Stimulated activated CD8-positive, alpha-beta memory T cell treated with anti-CD3 and anti-CD28 coated beads, Interleukin-7, amount 100 ng/mL, for 1 hour (primary cell): ENCODE measurements at places on chromosomes 4 and X.

DNA sequence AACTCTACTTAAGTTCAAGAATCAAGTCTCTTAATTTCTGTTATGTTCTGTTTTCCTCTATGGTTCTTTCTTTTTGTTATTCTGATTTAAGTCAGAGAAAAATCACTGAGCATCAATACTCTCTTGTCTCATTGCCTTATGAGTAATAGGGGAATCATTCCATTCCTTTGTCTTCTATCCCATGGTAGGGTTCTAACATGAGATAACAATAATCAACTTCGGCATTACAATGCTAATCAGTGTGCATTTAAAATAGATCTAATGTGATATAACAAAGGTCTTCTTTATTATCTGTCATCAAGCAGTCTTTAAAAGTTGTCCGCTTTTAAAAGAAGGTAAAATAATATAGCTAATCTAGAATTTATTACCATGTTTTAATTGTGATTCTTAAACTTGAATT lies 446.9 kb downstream of the IL15 start:
- no peak for DNase-seq

GRCh38 chr4:132001542-132001941 lies 1147.6 kb upstream of the PCDH10 start:
- DNase-seq = no peak

GRCh38 chr4:8414377-8414776 lies 26.1 kb downstream of the ACOX3 start:
- DNase-seq = no peak

DNA sequence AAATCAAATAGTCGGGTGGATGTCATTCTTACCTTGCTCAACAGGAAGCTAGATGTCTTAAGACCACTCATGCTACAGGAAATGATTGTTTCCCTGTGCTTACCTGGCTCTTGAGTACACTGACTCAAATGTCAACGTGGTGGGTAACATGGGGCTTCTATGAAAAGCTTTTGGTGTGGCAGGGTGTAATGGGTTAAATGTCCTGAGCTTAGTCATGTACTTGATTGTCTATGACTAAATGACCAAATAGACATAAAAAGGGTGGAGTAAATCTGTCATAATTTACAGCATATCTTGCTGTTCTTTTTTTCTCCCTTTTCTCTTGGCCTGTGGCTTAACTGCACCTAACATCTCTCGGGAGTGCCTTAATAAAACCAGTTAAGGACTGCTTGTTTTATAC lies 44.9 kb downstream of the CCNG2 start:
- no peak for DNase-seq

- DNase-seq = no peak
Measured at GRCh38 chr4:36304138-36304681, 22.8 kb downstream of the DTHD1 start.

DNA sequence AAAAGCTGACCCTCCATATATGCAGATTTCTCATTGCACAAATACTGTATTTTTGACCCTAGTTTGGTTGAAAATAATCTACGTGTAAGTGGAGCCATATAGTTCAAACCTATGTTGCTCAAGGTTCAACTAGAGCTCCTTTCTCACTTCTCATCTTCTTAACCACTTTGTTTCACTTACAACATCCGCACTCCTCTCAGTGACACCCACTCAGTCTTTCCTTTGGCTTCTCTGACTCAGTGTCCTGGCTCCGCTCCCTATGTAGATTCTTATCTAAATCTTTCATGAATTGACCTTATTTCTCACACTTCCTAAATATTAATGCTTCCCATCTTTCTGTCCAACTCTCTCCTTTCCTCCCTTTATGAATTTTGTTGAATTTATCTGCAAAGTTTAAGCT lies 32.9 kb upstream of the DKK2 start:
- DNase-seq = no peak

DNA sequence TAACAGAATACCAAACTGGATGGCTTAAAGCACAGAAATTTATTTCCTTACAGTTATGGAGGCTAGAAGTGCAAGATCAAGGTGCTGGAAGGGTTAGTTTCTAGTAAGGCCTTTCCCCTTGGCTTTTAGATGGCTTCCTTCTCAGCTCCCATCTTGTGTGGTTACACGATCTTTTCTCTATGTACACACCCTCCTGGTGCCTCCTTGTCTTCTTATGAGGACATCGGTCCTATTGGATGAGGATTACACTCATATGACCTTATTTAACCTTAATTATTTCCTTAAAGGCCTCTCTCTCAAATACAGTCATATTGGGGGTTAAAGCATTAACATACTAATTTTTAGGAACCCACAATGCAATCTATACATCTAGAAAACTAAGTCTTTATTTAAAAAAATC lies 787.9 kb upstream of the GALNTL6 start:
- no peak for DNase-seq

- DNase-seq = no peak
Measured at GRCh38 chr4:139214039-139214534, 37.1 kb upstream of the ELF2 start.

- DNase-seq = no peak
Measured at GRCh38 chr4:144178414-144178813, 37.9 kb upstream of the GYPA start.

DNA sequence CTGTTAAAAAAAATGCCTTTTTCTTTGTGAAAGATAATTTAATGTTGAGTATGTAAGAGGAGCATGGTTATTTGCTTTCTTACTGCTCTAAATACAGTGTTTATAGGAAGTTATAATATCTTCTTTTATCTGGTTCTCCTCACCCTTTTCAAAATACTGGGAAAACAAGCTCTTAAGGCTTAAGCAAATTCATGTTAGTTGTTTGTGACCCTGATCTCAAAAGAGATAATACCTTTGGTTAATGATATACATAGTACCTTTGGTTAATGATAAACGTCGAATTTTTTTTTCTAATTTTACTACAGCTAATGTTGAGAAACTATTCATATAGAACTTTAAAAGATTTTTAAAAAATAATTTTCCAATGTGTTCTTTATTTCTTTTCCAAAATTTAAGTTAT lies 180.1 kb downstream of the RAPGEF2 start:
- no peak for DNase-seq

DNA sequence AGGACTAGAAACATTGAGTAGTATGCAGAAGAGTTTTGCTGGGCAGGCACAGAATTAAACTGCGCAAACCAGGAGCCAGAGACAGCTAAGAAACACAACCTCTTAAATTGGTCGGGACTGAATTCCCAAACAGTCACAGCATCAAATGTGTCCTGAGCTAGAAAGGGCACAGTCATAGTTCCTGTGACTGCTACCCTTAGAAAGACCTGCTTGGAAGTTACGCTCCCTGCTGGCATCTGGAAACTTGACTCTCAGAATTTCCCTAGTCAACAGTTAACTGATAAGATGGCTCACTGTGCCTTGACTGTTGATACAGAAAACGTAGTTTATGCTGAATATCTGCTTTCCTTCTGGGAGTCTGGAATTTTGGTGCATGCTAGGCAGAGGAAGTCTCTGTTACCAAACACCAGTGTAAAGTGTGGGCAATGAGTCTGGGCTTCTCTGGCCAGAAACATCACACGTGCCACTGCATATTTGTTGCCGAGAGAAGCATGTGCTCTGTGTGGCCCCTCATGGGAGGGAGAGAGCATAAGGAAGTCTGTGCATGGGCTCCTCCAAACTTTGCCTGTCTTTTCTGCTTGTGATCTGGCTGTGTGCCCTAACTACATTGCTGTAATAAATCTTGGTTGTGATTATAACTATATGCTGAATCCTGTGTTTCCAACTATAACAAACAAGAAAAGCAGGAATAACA lies 11.6 kb upstream of the EOLA2 start:
- DNase-seq = no peak

DNA sequence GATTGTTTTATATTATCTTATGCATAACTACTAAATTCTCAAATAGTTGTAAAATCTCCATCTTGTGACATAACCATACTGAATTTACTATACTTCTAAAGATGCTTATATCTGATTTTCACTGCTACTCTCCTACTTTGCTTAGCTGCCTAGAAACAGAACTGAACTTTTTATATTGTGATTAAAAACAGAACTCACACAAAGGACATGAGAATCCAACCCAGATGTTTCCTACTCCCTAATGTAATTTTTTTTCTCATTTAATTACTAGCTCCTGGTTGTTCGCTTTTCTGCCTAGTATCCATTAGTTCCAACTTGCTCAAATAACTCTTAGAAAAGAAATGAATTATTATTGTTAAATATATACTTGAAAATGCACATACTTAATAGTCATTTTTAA lies 283.5 kb upstream of the ACTRT1 start:
- DNase-seq = no peak

GRCh38 chrX:134774190-134775048 lies 116.1 kb upstream of the PLAC1 start:
- no peak for DNase-seq

- no peak for DNase-seq
Measured at GRCh38 chr4:176464748-176465147, 145.0 kb downstream of the SPCS3 start.

DNA sequence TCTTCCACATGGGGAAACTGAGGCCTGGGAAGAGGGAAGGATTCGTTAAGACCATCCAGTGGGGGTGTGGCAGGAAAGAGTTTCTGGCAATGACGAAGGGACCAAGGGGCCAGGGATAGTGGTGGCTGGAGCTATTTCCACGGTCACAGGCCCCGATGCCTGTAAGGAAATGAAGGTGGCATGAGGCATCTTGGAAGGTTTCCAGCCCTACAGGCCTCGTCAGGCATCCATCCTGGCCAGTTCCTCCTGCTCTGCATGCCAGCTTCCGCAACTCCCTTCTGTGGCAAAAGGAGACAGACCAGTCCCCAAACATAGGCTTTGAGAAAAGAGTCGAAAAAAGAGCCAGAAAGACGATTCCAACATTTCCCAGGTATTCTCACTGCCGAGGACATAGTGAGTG lies 9.2 kb upstream of the C4orf50 start:
- DNase-seq = no peak

- DNase-seq = no peak
Measured at GRCh38 chr4:98909646-98910401, 19.1 kb downstream of the EIF4E start.

GRCh38 chrX:38601866-38602265 lies 40.5 kb downstream of the TSPAN7 start:
- DNase-seq = no peak

- DNase-seq = no peak
Measured at GRCh38 chrX:47751670-47752069, 85.0 kb upstream of the ZNF81 start.

GRCh38 chr4:3481783-3482393 lies 18.8 kb downstream of the DOK7 start:
- no peak for DNase-seq

DNA sequence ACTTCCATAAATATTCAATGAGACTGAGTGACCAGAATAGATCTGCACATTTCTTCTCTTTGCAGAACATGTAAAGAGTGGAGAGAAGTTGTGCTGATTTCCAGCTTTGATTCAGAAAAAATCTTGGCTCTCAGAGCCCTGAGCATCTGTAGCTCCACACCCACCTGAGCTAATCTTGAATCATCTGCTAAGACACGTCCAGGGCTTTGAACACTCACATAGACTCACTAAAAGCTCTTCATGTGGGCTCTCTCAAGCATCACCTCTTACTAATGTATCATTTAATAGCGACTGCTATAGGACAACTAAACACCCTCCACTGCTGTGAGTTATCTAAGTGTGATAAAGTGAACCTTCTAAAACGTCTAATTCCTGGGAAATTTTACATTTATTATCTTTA lies 147.7 kb upstream of the GRIA3 start:
- no peak for DNase-seq

DNA sequence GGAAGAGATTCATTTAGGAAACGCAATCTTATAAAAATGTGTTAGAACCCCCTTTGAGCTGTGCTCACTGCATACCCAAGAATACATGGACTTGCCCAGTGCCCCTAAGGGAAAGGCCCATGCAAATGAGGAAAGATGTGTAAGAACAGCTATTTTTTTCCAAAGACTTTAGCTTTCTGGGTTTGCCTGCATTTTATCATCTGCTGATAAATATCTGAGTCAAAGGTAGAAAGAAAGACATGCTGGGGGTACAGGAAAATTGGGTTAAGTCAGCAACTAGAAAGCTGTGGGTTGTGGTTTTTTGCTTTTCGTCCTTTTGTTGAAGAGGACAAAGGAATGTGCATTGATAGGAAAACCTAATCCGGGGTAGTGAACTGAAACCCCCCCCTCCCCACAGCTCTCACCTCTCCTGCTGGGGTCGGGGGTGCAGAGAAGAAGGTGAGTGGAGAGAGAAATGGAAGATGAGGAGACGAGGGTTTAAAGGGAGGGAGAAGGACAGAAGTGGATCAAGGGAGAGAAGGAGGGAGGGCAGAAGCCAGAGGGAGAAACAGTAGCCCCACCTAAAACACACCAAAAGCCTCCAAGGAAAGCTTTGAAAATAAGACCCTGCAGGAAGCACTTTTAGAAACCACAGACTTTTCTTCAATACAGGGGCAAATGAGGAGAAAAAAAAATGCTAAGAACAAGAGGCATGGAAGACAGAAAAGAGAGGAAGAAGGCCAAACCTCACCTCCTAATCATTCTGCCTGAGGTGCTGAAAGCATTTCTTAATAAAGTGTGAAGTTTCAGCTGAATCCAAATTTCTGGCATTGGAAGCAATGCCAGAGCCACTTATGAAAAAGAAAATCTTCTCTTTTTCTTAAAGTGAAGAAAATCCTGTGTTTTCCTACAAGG lies 49.3 kb downstream of the KDR start:
- DNase-seq = no peak

- no peak for DNase-seq
Measured at GRCh38 chr4:143762511-143762910, 62.0 kb upstream of the FREM3 start.

- no peak for DNase-seq
Measured at GRCh38 chr4:121711263-121712000, 14.7 kb upstream of the ANXA5 start.

DNA sequence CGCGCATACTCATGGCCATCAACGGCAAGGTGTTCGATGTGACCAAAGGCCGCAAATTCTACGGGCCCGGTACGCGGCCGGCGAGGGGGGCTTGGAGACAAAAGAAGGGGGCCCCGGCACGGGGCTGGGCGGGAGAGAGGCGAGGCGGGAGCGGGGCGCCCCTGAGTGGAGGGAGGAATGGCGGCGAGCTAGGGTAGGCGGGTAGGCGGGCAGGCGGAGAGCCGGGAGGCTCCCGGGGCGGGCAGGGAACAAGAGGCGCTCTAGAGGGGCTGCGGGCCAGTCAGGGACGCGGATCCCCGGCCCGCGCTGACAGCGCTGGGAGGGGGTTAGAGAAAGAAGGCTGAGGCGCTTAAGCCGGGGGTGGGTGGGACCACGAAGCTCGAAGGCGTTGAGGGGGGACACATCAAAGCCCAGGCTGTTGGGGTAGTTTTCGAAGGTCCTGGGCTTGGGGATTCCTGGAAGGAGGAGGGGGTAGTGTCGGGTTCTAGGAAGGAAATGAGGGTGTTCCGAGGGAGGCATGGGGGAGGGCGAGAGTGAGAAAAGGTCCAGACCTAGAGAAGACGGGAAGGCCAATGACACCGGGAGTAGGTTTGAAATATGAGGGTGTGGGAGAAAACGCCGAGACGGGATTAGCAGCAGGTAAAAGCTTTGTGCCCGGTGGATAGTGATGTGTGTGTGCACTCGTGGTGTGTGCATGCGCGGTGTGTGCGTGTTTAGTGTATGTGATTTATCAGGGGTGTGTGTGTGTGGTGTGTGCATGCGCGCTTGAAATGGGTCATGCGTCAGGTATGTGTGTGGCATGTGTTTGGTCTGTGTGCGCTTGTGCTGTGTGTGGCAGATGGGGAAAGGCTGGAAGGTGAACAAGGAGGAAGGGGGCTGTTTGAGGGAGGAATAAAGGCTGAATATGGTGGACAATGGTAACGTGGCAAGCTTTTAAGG lies 807 bp downstream of the PGRMC1 start:
- no peak for DNase-seq
